ENCODE measurements at places on chromosomes 3 and 15.

GRCh38 chr15:26864664-26865191, 2.1 kb upstream of the GABRA5 start:
- no peak for DNase-seq

- no peak for DNase-seq
Measured at GRCh38 chr3:27471923-27472550, 12.1 kb downstream of the SLC4A7 start.

- no peak for DNase-seq
Measured at GRCh38 chr15:100570735-100571313, 31.2 kb downstream of the LINS1 start.

GRCh38 chr15:78263351-78263781, 996 bp upstream of the DNAJA4 start:
- no peak for DNase-seq

- DNase-seq, result no peak
Measured at GRCh38 chr3:144407335-144407734, 435.7 kb downstream of the DIPK2A start.

DNA sequence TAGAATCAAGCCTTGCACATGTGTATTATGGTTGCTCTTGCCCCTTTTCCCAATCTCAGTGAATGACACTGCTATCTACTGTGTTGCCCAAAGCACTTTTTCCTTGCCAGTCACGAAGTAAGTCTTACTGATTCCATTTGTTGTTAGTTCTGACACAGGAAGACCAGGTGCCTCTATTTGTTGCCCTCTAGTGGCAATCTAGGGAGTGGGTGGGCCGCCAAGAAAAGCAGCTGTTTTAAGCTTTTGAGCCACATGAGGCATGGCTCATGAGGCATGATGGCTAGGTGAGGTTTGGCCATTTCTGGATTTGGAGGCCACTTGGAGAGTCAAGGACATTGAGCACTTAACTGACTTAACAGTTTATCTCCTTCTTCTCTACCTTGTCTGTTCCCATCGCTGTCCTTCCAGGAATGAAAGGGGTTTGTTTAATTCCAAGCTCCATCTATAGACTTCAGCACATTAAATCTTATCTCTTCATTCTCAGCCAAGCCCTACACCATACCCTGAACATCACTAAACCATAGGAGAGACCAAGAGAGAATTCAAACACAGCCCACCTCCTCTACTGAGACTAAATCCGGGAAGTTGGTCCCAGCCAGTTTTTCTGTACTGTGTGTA, 103.1 kb downstream of the HCN4 start:
- no peak for DNase-seq

DNA sequence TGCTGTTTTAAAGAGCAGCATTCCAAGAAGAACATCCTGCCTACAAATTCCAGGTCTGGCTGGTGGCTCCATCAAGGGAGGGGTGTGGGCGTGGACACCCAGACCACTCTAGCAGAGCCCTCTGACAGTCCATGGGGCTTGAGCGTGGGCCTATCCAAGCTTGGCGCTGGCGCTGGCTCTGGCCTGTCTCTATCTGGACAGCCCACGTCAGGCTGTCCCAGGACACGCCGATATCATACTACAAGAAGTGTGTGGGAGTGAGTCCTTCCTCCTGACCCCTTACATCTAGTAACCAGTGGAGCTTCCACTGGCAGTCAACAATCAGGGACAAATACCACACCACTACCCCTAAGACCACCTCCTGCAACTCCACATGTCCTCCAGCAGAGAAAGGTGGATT, 17.1 kb upstream of the DUSP7 start:
- DNase-seq, result no peak

GRCh38 chr3:98014268-98014585, 20.9 kb downstream of the GABRR3 start:
- no peak for DNase-seq

DNA sequence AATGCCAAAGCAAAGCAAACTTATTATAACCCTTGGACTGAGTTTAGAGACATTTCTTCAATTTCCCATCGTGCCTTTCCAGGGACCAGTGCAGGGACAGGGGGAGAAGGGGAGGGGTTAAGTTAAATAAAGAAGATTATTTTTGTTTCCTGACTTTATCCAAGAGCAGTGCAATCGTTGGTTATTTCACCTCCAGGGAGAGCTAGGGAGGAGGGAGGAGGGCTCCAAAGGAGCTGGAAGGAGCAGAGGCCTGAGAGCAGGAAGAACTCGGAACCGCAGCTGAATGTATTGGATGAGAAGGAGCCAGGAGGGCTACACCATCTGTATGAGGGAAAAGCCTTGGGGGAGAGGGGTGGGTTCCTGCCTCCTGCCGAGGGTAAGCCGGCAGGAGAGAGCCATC, 20.7 kb downstream of the HAPLN3 start:
- DNase-seq, result no peak

DNA sequence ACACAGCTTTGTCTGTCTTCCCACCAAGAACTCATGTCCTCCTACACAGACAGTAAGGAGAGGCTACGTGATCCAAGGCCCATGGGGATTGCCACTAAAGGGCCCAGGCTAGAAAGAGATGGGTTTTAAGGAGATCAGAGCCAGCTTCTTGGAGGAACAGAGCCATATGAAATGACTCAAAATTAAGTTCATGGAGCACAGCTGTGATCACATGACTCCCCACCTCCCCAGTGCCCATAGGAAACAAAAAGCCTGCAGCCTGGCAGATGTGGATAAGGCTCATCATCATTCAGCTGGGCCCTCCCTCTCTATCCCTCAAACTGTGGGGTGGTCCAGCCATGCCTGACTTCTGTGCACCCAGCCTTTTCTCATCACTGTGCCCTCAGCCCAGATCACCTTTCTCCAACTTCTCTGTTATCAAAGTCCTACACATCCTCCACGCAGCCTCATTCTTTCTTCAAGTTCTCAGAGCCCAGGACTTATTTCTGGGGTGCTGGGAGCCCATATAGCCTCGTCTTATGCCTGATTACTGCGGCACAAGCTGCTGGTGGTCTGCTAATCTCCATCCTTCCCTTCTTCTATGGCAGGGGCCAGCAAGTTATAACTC, 137.6 kb downstream of the SMAD6 start:
- DNase-seq, result no peak
